ENCODE measurements at places on chromosomes 7 and 10.
A peak's percentile ranks its signal among the peaks of the same experiment; 100 is the strongest.

DNA sequence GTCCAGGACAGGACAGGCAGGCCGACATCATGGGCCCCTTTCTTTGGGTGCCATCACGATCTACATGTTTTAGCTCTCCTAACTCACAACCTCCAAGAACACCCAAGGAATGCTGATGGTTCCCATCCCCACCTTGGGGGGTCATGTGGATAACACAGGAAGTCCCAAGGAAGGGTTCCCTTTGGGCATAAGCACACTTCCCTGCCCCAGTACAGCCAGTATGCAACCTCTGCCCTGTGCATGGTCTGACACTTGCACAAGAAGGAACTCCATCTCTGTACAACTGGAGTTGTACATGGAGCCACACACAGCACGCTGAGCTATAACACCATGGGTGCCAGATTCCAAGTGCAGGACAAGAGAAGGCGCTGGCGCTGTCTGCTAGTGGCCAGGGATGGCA lies 11.0 kb downstream of the MAT1A start:
- no peak overlapping the region for H3K4me3 ChIP-seq
- H3K4me1 ChIP-seq = peaks cover 5% of the 10 kb centered on the region
- H3K27me3 ChIP-seq = peaks cover 15% of the 10 kb centered on the region
- no peak for DNase-seq

- peaks cover 1% of the 10 kb centered on the region for H3K27me3 ChIP-seq
- peaks cover 9% of the 10 kb centered on the region for H3K36me3 ChIP-seq
- H3K4me1 ChIP-seq = no peaks in the 10 kb centered on the region
- H3K27ac ChIP-seq = no peak overlapping the region
- no peak overlapping the region for H3K4me3 ChIP-seq
These were observed 32.7 kb downstream of the IL6 start for GRCh38 chr7:22759721-22760120.

GRCh38 chr7:47441796-47442604 lies 139.9 kb downstream of the TNS3 start:
- peaks cover 2% of the 10 kb centered on the region for H3K27me3 ChIP-seq
- no peak for DNase-seq
- no peak overlapping the region for H3K27ac ChIP-seq
- H3K36me3 ChIP-seq = no peaks in the 10 kb centered on the region
- H3K4me3 ChIP-seq = no peak overlapping the region

GRCh38 chr7:57245206-57245605 lies 113.0 kb upstream of the ZNF479 start:
- no peaks in the 10 kb centered on the region for H3K4me1 ChIP-seq
- no peak for DNase-seq
- peaks cover 2% of the 10 kb centered on the region for H3K27me3 ChIP-seq
- no peak overlapping the region for H3K4me3 ChIP-seq
- H3K27ac ChIP-seq = no peak overlapping the region

DNA sequence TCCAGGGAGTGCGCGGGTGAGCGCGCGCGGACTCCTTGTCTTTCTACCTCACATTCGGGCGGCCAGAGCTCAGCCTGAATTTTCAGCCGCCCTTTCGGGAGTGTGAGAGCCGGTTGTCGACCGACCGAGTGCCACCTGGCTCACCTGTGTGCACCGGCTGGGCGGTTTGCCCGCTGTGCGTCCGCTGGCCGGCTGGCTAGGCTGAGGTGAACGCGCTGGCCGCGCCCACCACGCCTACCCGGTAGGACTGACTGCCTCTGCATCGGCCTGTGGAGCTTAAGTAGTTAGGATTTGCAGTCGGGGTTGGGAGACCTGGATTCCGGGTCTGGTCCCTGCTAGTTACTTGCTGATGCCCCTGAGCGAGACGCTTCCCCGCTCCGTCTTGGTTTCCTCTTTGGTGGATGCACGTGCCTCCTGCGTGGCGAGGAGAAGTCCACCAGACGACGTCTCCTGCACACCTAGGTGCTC lies 553 bp downstream of the TSPAN15 start:
- H3K27ac ChIP-seq = peak overlapping the region; percentile 86
- no peaks in the 10 kb centered on the region for H3K36me3 ChIP-seq
- H3K4me1 ChIP-seq = peaks cover 20% of the 10 kb centered on the region

- H3K27me3 ChIP-seq = no peaks in the 10 kb centered on the region
- H3K36me3 ChIP-seq = no peaks in the 10 kb centered on the region
- no peak overlapping the region for H3K4me3 ChIP-seq
- H3K27ac ChIP-seq = no peak overlapping the region
- DNase-seq = no peak
These were observed 63.1 kb upstream of the ANKRD1 start for GRCh38 chr10:90983914-90984549.

DNA sequence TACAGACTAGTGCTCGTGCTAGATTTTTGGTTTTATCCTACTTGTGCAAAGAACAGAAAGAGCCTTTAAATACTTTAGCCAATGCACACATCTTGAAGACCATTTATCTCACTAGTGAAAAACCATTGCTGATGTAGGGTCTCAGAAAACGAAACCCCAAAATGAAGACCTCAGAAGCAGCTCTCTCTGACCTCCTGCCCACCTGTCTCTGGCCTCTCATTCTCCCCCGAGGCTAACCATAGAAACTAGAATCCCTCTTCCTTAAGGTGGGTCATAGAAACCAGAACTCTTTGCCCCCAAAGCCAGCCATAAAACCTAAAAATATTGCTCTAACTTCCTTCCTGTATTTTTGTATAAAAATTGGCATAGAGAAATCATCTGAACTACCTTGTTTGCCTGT lies 112.2 kb downstream of the KIF20B start:
- no peak overlapping the region for H3K27ac ChIP-seq
- H3K4me3 ChIP-seq = no peak overlapping the region
- no peaks in the 10 kb centered on the region for H3K4me1 ChIP-seq
- peaks cover 12% of the 10 kb centered on the region for H3K36me3 ChIP-seq
- no peaks in the 10 kb centered on the region for H3K27me3 ChIP-seq

- DNase-seq = no peak
- H3K36me3 ChIP-seq = no peaks in the 10 kb centered on the region
- H3K4me3 ChIP-seq = no peak overlapping the region
- peaks cover 32% of the 10 kb centered on the region for H3K4me1 ChIP-seq
- H3K27me3 ChIP-seq = peaks cover 7% of the 10 kb centered on the region
- H3K27ac ChIP-seq = no peak overlapping the region
These were observed 629.7 kb upstream of the GALNT17 start for GRCh38 chr7:70502117-70502863.

- no peak for DNase-seq
- no peaks in the 10 kb centered on the region for H3K27me3 ChIP-seq
- H3K36me3 ChIP-seq = no peaks in the 10 kb centered on the region
- peaks cover 19% of the 10 kb centered on the region for H3K4me1 ChIP-seq
- H3K4me3 ChIP-seq = no peak overlapping the region
These were observed 224.2 kb downstream of the PLXNA4 start for GRCh38 chr7:132351954-132352499.

GRCh38 chr7:73647725-73648592 lies 19.7 kb upstream of the VPS37D start:
- H3K4me1 ChIP-seq = no peaks in the 10 kb centered on the region
- H3K4me3 ChIP-seq = peak overlapping the region; percentile 74
- peaks cover 24% of the 10 kb centered on the region for H3K27me3 ChIP-seq
- H3K27ac ChIP-seq = no peak overlapping the region
- DNase-seq = peak; percentile 34

- H3K4me3 ChIP-seq = no peak overlapping the region
- peaks cover 5% of the 10 kb centered on the region for H3K27me3 ChIP-seq
- no peak overlapping the region for H3K27ac ChIP-seq
- H3K4me1 ChIP-seq = no peaks in the 10 kb centered on the region
These were observed 4.3 kb downstream of the SNX8 start for GRCh38 chr7:2309889-2310331.

GRCh38 chr7:126937171-126937570 lies 315.6 kb downstream of the GRM8 start:
- DNase-seq = no peak
- H3K27ac ChIP-seq = no peak overlapping the region
- H3K4me3 ChIP-seq = no peak overlapping the region
- H3K36me3 ChIP-seq = no peaks in the 10 kb centered on the region
- no peaks in the 10 kb centered on the region for H3K27me3 ChIP-seq
- peaks cover 5% of the 10 kb centered on the region for H3K4me1 ChIP-seq

- H3K36me3 ChIP-seq = peaks cover 5% of the 10 kb centered on the region
- peaks cover 15% of the 10 kb centered on the region for H3K4me1 ChIP-seq
- DNase-seq = no peak
- H3K4me3 ChIP-seq = no peak overlapping the region
- H3K27me3 ChIP-seq = no peaks in the 10 kb centered on the region
These were observed 38.0 kb downstream of the PRKAG2 start for GRCh38 chr7:151838861-151839381.

DNA sequence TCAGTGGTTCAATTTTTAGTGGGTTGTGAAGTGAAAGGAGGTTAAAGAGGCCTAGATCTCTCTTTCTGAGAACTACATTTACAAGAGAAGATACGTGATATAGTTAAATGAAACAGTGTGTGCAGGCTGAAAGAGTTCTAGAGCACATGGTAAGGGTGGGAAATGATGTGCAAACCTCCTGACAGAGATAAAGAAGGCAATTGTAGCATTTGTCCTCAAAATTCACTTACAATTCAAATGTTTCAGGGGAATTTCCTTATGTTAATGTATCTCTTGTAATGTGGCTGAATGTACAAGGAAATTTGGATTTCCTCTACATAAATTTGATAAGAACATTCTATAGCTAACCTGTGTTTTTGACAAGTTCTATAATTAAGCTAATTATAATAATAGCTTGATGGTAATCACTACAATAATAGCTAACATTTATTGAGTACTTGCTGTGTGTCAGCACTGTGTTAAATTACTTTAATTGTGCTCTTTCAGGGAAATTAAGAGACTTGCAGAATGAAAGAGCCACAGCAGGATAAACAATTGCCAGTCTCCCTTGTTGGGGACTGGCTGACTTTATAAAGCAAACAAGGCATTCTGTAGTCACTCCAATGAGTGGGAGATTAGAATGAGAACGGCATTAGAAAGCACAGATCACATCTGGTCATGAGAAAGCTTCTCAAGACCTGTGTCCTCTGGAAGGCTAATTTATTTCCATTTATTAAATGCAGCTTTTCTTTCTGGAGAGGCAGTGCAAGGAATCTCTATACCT lies 139.7 kb upstream of the TMEM72 start:
- no peaks in the 10 kb centered on the region for H3K36me3 ChIP-seq
- no peaks in the 10 kb centered on the region for H3K4me1 ChIP-seq
- H3K27ac ChIP-seq = no peak overlapping the region
- DNase-seq = no peak
- peaks cover 1% of the 10 kb centered on the region for H3K27me3 ChIP-seq

GRCh38 chr10:72910705-72911104 lies 17.2 kb downstream of the OIT3 start:
- no peak overlapping the region for H3K27ac ChIP-seq
- H3K27me3 ChIP-seq = no peaks in the 10 kb centered on the region
- no peak overlapping the region for H3K4me3 ChIP-seq
- no peaks in the 10 kb centered on the region for H3K36me3 ChIP-seq
- no peak for DNase-seq

DNA sequence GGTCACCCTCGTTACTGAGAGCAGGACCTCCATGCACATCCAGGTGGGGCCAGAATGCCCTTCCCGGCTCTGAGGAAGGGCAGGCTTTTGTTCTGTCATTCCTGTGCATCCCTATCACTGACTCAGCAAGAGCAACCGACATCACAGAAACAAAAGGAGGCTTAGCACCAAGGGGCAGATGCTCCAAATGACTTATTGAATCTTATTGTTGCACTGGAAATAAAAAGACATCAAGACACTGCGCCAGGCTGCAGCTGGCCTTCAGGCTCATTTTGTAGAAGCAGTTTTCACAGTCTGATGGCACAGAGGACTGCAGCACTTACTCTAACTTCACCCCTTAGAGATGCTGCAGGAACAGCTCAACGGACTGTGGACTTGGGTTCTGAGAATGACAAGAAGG lies 126.4 kb downstream of the PAXIP1 start:
- peaks cover 9% of the 10 kb centered on the region for H3K27me3 ChIP-seq
- H3K27ac ChIP-seq = no peak overlapping the region
- no peaks in the 10 kb centered on the region for H3K4me1 ChIP-seq
- DNase-seq = no peak

- no peaks in the 10 kb centered on the region for H3K4me1 ChIP-seq
- no peaks in the 10 kb centered on the region for H3K36me3 ChIP-seq
- no peak overlapping the region for H3K27ac ChIP-seq
- peaks cover 1% of the 10 kb centered on the region for H3K27me3 ChIP-seq
- DNase-seq = no peak
- no peak overlapping the region for H3K4me3 ChIP-seq
These were observed 12.1 kb upstream of the LRRC18 start for GRCh38 chr10:48951707-48952106.

DNA sequence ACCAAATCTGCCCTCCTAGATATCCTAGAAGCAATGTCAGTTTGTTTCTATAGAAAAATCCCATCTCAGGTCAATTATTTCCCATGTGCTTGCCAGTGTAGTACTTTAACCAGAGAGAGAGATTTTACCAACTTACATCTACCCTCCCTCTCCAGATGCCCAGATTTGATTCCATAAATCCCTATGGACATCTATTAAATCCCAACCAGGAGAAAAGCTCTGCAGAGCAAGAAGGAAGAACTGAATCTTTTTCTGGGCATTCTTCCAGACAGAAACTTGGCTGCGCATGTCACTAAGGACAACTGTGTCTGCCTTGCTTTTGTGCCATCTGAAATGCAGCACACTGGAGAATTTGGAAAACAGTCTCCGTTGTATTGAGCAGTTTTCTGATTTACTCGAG lies 597.6 kb downstream of the SORCS1 start:
- no peak overlapping the region for H3K4me3 ChIP-seq
- H3K36me3 ChIP-seq = no peaks in the 10 kb centered on the region
- H3K27ac ChIP-seq = no peak overlapping the region
- H3K27me3 ChIP-seq = peaks cover 1% of the 10 kb centered on the region
- no peak for DNase-seq
- H3K4me1 ChIP-seq = no peaks in the 10 kb centered on the region

GRCh38 chr10:127343821-127344220 lies 147.4 kb upstream of the INSYN2A start:
- peaks cover 22% of the 10 kb centered on the region for H3K4me1 ChIP-seq
- no peaks in the 10 kb centered on the region for H3K36me3 ChIP-seq
- H3K27me3 ChIP-seq = peaks cover 5% of the 10 kb centered on the region
- no peak overlapping the region for H3K4me3 ChIP-seq
- no peak overlapping the region for H3K27ac ChIP-seq

DNA sequence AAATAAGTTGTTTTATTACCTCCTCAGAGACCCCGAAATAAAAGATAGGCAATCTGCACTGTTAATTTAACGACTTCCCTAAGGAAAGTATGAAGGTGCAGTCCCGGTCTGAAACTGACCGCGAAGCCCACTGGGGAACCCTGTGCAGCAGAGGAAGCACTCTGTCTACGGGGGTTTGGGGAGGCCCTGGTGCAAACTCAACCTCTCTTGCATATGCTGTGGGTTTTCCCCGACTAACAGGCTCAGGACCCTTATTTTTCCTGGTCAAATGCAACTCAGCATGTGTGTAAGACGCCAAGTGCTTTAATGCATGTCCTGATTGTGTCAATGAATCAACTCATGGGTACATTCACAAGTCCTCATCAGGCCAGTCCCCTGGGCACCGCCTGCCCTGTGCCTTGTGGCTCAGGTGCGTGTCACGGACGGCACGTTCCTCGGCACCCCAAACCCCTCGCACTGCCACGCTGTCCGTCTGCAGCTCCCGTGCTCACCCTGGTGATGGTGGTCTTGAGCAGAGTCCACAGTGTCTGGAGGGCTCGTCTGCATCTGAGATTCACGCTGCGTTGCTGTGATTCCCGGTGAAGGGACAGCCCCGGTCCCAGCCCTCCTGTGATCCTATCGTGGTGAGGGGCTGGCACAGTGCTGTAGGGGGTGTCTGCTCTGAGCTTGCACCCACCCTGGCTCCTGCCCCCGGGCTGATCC lies 33.8 kb downstream of the JAKMIP3 start:
- H3K27me3 ChIP-seq = no peaks in the 10 kb centered on the region
- H3K27ac ChIP-seq = no peak overlapping the region
- no peaks in the 10 kb centered on the region for H3K4me1 ChIP-seq
- H3K4me3 ChIP-seq = no peak overlapping the region
- no peak for DNase-seq

- no peaks in the 10 kb centered on the region for H3K4me1 ChIP-seq
- no peak overlapping the region for H3K27ac ChIP-seq
- no peak overlapping the region for H3K4me3 ChIP-seq
These were observed 66.3 kb downstream of the MTERF1 start for GRCh38 chr7:91814189-91814588.
